A673 (cell line): ENCODE measurements at places on chromosomes 2 and 18. TPM values are rescaled to one million over a fixed set of nuclear protein-coding genes. Genes with fewer than 3 reads are reported as not detected.

The ANKRD39 gene
- total RNA-seq: 21.0 and 25.3 TPM in 2 replicates

The PTPRM gene
- not detected in 2 replicates for total RNA-seq

The CD8B gene
- total RNA-seq: not detected in 2 replicates

The POTEI gene
- total RNA-seq: not detected in 2 replicates

The PLA2R1 gene
- total RNA-seq: not detected in 2 replicates

The RPRM gene
- not detected in 2 replicates for total RNA-seq

The PKDCC gene
- total RNA-seq: 77.5 and 82.2 TPM in 2 replicates

The SNX17 gene
- total RNA-seq: 109 and 110 TPM in 2 replicates

The CNDP1 gene
- total RNA-seq: not detected in 2 replicates

The IL36G gene
- not detected in 2 replicates for total RNA-seq

DNA sequence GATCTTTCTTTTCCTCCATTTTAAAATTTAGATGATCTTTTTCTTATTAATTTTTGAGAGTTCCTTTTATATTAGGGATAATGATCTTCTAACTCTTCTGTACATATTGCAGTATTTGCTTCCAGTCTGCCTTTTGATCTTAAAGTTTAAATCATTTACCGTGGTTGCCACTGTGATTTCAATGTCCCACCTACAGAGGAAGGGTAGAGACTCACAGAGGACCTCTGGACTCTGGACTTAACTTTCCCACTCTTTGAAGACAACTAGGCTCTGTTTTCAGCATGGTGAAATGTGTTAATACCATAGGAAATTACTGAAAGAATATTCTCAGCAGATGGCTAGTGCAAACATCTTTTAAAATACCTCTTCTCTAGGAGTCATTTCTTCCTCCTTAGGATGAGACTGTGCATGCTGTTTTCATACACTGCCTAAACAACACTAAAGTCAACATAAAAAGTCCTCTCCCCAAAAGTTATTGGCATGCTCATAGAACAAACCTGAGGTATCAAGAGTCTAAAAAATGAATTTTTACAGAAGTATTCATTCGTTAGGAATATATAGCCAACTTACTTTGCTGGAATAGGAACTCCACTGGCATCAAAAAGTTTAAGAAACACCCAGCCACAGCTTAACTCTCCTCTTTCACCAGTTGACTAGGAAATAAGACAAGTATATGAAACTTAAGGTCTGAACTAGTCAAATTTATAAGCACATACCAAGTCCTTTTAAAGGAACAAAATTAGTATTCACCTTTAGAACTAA lies 30.7 kb upstream of the MALL start:
- no peak for DNase-seq

DNA sequence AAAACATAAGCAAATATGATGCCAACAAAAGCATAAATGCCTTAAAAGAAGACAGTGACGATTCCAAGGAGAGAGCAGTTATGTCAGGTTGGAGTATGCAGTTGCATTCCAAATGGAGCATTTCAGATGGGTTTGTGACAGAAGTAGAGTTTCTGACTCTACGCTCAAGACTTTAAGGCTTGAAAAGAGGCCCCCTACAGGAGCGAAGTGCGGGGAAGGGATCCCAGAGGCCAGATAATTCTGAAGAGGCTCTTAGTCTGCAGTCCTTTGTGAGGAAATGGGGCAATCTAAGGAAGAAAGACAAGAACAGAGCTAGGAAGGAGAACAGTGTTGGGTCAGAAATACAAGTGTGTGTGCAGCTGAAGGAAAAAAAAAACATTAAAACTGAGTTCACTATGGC lies 95.5 kb downstream of the ZNF521 start:
- DNase-seq: no peak

DNA sequence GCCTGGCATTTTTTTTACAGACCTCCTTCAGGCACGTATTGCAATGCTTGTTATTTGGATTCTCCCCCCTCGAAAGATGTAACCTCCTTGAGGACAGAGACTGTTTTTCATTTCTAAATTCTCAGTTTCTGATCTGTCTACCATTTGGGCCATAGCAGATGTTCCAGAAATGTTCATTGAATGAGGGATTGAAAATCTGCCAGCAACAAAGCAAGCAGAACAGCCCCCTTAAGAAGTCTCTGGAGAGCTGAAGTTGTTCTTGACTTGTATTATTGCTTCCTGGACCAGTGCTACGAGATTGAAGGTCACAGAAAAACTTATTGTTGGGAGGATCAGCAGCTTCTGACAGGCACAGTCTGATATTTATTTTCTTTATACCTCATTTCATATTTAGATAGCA lies 355.5 kb downstream of the EPHA4 start:
- DNase-seq: no peak

- DNase-seq: no peak
Observed at GRCh38 chr2:63059793-63060471, 9.3 kb downstream of the OTX1 start.

DNA sequence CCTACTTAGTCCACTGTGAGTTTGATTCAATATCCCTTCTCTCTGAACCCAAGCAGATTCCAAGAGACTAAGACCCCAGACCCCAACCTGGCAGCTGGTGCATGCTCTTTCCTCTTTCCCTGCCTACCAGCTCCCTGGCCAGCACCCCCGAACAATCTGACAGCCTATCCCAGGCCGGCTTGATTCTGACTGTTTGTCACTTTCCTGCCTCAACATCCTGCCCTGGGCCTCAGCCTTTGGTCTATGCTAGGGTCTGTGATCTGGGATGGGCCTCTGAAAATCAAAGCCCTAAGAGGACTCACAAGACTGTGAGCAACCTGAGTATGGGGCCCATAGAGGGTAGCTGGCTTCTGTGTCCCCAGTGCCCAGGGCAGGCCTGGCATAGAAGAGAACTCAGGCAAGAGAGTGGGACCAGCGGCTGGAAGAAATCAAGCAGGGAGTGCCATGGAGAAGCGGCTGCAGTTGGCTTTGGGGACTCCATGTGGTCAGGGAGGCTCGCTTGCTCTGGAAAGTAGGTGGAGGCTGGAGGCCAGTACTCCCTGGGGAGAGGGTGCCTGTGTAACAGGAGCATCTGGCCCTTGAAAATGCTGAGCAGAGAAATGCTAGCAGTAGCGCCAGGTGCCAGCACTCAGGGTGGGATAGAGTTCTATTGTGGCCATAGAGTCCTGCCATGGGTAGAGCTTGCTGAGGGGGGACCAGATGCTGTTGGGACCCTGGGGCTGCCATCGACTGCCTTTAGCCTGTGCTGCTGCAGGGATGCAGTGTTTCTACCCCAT lies 343.9 kb downstream of the DYSF start:
- DNase-seq: no peak

GRCh38 chr18:69786427-69786826 lies 161.2 kb downstream of the CD226 start:
- no peak for DNase-seq

GRCh38 chr2:191165176-191165643 lies 14.4 kb upstream of the STAT4 start:
- peak; percentile 62 for DNase-seq

- no peak for DNase-seq
Observed at GRCh38 chr18:44911260-44911659, 230.6 kb downstream of the SETBP1 start.

DNA sequence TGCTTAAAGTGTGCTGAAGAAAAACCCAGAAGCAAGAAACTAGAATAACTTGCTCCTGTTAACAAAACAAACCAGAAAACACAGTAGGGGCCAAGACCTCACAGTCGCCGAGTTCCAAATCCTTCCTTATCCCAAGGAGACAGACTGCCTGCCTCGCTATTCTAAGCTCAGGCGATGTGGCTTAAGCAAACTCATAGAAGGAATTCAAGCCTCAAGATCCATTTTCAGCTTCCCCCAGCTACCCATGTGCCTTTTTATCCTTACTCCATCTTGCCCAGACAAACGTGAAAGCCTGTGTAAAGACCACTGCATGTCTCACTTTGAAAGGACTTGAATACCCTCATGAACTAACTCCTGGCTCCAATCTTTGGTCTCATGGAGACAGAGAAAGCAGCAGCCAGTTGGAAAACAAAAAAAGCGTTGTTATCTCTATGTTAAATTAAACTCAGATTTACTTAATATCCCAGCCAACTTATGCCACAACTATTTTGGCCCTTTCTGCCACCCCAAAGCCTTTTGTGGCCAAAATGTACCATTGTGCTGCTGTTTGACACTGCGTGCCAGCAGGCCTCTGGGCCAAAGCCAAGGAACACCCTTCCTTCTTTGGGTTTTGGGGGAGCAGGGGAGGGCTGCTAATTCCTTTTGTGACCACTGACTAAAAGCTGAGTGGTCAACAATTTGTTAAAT lies 123.2 kb upstream of the FZD5 start:
- no peak for DNase-seq

- DNase-seq: no peak
Observed at GRCh38 chr2:210715560-210716082, 159.2 kb downstream of the CPS1 start.

DNA sequence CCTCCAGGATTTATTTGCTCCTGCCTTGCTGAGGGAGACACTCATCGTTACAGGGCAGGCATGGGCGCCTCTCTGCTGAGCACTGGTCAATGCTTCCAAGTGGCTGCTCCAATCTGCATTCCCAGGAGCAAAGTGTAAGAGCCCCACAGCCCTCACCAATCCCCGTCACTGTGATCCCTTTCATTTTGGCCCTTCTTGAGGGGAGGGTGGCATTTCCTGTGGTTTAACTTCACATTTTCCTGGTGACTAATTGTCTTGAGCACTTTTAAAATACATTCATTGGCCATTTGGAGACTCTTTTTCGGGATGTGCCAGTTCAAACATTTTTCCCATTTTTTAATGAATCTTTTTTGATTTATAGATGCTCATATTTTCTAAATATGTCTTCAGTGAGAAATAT lies 33.0 kb downstream of the TPO start:
- DNase-seq: no peak

DNA sequence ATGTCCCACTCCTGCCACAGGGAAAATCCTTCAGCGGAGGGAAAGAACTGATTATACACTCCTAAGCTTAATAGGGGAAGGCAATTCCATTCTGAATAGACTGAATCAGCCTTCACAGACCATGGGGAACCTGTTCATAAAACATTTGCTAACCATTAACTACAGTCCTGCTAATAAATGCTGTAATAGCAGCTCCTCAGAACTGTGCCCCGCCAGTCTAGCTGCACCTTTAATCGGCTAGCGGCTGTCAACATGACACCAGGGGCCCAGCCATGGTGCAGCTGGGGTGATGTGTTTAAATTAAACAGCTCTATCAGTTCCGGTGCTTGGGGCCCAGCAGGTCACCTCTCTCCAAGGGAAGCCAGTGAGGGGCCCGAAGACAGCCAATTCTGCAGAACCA lies 77.8 kb downstream of the GALNT14 start:
- no peak for DNase-seq

- DNase-seq: no peak
Observed at GRCh38 chr2:111167076-111167862, 46.6 kb downstream of the BCL2L11 start.

GRCh38 chr18:6865251-6865650 lies 135.7 kb downstream of the ARHGAP28 start:
- no peak for DNase-seq

DNA sequence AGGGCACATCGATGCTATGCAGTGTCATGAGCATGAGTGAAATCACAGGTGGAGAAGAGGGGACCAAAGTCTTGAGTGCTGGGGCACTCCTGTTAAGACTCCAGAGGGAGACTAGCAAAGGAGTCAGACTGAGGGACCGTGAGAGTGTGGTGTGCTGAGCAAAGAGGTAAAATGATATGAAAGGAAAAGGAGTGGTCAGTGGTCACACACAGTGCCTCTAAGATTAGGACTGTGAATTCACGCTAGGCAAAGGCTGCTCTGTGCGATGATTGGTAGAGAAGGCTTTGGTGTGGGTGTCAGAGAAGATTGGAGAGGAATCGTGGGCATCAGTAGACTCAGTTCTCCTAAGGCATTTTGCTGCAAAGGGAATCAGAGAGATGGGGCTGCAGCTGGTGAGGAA lies 12.8 kb downstream of the SOCS6 start:
- DNase-seq: no peak

DNA sequence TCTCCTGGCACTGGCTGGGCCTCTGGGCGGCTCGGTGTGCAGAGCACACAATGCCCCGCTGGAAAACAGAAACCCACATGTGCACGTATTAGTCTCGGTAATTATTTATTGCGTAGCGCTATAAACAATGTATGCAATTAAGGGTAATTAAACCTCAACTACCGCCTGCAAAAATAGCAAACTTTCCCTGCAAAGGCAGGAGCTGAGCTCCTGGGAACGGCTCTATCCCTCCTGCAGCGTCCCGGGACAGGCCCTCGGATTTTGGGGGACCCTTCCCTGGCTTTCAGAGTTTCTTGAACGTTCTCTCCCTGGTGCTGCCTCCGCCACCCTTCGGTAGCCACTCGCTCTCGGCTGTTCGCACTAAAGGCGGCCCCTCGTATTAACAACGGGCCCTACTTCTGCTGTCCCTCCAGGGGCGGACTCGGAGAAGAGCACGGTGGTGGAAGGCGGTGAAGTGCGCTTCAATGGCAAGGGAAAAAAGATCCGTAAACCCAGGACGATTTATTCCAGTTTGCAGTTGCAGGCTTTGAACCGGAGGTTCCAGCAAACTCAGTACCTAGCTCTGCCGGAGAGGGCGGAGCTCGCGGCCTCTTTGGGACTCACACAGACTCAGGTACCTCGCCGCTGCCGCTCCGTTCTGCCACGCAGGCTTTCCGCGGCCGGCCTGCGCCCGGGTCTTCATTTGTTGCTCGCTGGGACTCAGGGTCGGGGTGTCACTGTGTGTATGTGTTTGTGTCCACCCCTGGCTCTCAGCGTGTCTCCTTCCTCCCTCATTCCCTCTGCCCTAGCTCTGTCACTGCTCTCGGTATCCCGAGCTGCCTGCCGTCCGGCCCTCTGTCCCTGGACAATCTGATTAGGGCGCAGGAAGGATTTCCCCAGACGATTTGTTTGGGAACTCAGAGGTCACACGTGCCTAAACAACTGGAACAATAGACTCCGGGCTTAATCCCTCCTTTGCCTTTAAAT lies 1.2 kb downstream of the DLX1 start:
- peak; percentile 78 for DNase-seq

GRCh38 chr2:171703574-171704347 lies 16.5 kb downstream of the DYNC1I2 start:
- DNase-seq: peak; percentile 72

DNA sequence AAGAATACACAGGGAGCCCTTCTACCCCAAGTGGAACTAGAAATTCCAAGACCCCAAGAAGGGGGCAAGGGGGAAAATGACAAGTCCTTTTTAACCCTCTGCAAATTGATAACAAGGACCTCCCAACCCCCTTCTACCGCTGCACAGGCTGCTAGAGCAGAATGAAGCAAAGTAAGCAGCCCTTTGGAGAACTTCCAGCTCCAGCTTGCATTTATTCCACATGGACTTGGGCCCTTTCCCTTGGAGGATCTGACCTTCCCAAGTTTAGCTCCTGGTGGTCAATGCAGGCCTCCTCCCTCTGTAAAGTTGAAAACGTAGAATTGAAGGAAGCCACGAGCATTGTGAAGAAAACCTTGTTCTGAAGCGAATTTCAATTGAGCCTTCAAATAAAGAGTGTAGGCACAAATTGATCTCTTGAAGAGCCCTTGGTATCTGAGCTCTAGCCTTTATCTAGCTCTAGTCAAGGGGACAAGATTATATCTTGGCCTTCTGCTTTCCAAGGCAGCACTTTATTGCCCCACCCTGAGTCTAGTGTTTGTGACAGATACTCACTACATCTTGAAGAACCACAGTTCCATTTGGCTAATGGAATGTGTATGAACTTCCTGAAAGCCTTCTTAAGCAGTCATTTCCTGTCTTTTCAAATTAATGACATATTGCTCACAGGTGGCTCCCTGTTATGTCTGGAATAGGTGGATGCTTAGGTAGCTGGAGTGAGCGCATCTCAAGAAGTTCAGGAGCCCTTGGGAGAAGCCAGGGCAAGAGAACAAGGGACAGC lies 37.2 kb downstream of the SLC14A2 start:
- peak; percentile 6 for DNase-seq

GRCh38 chr2:216119146-216119545 lies 10.0 kb downstream of the XRCC5 start:
- DNase-seq: peak; percentile 55
